H4 (cell line): ENCODE measurements at places on chromosomes 3 and 15. TPM values are rescaled to one million over a fixed set of nuclear protein-coding genes. Genes with fewer than 3 reads are reported as not detected.

- peak; percentile 82 for DNase-seq
These were observed 17.1 kb downstream of the HEXA start for GRCh38 chr15:72358650-72359171.

GRCh38 chr15:58026051-58026450, 39.5 kb downstream of the ALDH1A2 start:
- DNase-seq, result no peak

Gene GPR62
- total RNA-seq, result not detected in 2 replicates

- no peak for DNase-seq
These were observed 84.3 kb downstream of the SHQ1 start for GRCh38 chr3:72763751-72764440.

GRCh38 chr3:47613722-47614121, 35.1 kb upstream of the CSPG5 start:
- DNase-seq, result no peak

Gene IQCH
- total RNA-seq, result 0.43 and 1.4 TPM in 2 replicates

DNA sequence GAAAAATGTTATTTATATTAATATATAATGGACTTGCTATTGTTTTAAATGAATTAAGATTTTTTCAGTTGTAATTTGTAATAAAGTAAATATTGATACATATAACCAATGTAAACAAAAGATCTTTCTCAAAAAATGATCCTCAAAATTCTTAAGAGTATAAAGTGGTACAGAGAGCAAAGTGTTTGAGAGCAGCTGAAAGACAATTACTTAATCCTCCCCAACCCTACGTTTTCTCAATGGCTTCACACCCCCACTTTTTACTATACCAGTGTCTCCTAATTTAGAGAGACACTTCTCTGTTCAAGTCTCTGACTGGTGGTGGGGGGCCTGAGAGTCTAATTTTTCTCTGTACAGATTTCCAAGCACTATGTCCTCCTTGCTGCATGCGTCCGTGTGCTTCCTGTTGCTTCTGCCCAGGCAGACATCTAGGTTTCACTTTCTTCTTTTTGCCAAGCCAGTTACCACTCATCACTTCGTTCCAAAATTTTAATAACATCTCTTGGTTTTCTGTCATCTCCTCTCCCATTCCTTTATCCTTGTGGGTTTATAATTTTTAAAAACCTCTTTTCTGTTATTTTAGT, 276.3 kb upstream of the DNAJC19 start:
- DNase-seq, result peak; percentile 45

DNA sequence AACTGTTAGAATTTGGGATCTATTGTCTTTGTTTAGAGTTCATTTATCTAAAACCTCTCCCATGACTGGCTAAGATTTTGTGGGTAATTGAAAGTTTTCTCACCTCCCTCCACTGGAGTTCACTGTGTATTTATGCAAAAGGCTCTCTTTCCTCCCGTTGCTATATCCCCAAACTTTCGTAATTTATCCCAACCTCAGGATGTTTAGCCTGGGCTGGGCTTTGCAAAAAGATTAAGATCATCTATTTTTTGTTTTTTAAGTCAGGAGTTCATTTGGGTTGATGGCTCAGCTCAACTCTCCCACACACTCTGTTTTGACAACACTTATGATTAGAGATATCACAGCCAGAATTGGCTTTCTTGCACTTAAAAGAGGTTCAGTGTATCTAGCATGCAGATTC, 27.0 kb downstream of the SUCNR1 start:
- DNase-seq, result peak; percentile 66

DNA sequence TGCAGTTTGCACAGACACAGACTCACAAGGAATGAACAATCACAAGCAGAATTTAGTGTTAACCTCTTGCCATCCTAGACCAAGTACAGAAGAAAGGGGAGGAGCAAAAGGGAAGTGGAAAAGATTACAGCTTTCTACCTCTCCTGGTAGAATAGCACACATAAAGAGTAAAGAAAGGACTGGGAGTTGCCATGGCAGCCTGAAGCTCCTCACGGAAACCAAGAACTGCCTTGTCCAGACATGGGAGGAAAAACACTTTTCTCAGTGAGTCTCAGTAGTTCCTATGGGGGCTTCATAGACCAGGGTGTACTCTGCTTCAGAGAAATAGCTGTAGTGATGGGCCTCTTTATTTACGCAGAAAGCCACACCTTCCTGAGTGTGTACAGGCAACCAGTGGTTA, 114.7 kb upstream of the GAP43 start:
- DNase-seq, result no peak

Gene RASGRP1
- total RNA-seq, result 0.18 and 0.29 TPM in 2 replicates

DNA sequence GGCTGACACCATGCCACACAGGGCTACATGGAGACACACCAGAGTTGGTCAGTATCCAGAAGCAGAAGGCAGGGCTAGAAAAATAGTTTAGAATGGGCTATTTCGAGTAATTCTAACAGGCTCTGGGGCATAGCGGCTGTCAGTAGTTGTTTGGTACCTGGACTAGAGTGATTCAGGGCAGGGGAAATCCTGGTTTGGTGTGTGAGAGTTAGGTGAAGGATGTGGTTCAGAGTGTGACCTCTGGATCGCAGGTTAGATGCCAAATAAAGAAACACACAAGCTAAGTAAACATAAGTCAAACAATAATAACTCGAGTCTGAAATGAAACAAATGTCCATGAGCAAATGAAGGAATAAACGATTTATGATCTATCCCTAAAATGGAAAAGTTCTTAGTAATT, 31.5 kb downstream of the CNTN3 start:
- DNase-seq, result no peak

Gene PRTG
- total RNA-seq, result 1.3 and 2.1 TPM in 2 replicates

- peak; percentile 68 for DNase-seq
These were observed 90.4 kb downstream of the NAALADL2 start for GRCh38 chr3:174949523-174949922.

DNA sequence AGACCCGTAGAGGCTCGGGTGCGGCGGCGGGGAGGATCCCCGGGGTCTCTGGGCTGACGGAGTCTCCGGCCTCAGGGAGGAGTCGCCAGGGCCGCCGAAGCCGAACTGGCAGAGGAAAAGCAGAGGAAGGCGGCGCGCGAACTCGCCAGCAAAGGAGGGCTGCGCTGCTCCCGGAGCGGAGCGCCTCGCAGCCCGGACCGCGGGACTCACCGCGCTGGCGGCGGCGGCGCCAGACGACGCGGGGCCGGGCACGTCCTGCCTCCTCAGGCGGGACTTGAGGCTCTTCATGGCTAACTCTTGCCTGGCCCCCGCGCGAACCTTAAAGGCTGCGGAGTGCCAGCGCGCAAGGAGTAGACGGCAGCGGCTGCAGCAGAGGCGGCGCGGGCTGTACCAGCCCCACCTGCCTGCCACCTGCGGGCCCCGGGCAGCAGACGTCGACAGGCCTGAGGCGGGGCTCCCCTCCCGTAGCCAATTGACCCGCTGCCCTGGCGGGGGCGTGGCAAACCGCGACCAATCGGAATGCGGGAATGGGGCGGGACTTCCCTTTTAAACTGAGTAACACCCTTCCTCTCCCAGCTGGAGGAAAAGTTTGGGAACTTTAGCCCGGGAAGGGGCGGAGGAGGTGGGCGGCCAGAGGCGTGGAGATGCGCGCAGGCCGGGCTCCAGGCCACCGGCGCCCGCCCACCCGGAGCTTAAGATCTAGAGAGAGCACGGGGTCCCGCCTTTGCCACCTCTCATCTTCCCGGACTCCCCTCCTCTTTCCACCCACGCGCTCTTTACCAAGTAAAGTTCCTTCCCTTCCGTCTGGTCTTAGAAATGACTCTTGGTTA, at the start of gene UACA:
Gene UACA, minus strand, starts transcription at position 439 of the 830 bp plus-strand sequence. Its CDS starts 151 bp downstream, at position 288.
- DNase-seq, result peak; percentile 92

Gene MTFMT
- 18.3 and 22.7 TPM in 2 replicates for total RNA-seq

DNA sequence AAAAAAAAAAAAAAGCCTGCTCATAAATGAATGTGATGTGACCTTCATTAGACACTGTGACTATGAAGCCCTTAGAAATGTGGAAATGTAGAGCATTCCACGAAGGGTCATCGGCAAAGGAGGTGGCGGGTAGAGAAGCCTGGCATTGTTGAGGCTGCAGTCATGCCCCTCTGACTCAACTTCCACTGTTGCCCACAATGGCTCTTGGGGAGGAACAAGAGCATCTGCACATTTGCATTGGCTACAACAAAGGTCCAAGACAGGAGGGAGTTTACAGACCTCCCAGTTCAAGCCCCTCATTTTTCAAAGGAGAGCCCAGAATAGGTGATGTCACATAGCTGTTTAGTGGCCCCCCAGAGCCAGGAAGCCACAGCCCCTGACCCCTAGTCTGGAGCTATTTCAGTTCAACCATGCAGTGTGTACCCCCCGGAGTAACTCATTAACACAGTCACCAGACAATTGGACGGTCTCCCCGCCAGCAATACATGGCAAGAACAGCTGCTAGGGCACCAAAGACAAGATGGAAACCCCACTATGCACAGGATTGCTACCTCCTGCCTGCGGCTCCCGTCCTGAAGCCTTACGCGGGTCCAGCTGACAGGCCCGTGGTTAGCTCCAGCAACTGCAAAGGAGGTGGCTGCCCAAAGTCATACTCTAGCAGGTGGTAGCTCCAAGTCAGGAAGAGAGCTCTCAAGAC, 56.2 kb downstream of the SH3BP5 start:
- DNase-seq, result no peak

DNA sequence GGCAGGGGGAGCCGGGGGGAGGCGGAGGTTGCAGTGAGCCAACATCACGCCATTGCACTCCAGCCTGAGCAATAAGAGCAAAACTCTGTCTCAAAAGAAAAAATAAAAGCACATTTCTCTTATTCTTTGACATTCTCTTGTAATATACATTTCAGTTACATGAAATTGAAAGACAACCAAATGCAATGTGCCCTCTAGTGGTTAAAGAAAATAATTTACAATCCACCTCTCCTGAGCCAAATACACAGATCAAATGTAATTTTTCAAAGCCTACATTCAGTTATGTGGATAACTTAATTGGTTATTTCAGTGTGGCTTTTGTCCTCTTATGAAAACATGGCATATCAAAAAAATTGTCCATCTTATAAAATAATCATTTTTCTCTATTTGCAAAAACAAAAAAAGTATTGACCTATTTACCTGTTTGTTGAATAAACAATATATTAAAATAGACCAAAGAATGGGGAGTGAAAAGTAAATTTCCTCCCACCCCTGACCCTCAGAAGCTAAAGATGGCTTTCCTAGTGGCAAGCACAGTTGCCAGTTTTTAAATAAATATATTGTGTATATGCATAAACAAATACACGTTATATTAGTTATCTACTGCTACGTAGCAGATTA, 14.2 kb upstream of the U2SURP start:
- peak; percentile 61 for DNase-seq

DNA sequence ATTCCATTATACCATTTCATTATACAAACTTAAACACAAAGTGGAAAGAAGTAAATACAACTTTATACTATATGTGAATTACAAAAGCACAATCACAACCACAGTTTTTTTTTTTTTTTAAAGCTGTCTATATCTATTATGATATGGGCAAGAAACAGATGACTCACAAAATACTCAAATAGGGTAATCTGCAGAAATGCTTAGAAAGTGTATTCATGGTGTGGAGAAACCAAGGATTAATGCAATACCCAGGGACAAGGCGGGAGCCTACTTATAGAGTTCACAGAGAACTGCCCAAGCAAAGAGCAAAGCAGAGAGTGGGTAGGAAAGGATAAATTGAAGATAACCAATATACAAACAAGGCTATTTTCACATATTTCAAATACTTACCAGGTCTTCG, 332.0 kb downstream of the FHIT start:
- DNase-seq, result no peak

DNA sequence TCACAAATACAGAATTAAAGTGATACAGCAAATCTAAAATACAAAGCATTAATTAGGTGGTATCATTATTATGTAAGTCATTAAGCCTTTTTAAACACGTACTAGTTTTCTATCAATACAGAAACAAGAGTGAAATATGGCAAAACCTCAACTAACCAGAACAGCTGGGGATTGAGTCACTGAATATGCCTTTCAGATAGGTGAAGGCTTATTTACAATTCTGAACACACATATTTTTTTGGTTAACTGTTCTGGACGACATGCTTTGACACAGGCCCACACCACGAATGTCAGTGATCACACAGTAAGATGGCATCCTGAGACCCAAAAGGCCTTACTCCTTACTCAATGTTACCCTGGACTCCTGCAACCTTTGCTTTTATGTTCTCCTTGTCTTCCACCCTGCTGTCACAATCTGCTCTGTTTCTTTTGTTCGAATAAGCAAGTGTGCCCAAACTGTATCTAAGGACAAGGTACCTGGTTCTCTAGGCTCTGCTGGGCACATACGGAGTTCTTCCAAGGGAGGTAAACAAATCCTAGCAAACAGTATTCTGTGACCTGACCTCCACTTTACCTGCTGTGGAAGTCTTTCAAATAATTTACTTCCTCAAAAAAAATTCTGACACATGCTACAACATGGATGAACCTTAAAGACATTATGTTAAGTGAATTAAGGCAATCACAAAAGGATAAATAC, 7.0 kb downstream of the SFMBT1 start:
- DNase-seq, result no peak

GRCh38 chr3:127723011-127723567, 50.3 kb downstream of the ABTB1 start:
- DNase-seq, result no peak

- no peak for DNase-seq
These were observed 8.8 kb upstream of the FAM174B start for GRCh38 chr15:92664178-92664900.
